Activated CD4-positive, alpha-beta T cell treated with anti-CD3 and anti-CD28 coated beads, Interleukin-2, amount 50 U/mL, for 1 hour (primary cell): ENCODE measurements at places on chromosomes 1 and 21.

DNA sequence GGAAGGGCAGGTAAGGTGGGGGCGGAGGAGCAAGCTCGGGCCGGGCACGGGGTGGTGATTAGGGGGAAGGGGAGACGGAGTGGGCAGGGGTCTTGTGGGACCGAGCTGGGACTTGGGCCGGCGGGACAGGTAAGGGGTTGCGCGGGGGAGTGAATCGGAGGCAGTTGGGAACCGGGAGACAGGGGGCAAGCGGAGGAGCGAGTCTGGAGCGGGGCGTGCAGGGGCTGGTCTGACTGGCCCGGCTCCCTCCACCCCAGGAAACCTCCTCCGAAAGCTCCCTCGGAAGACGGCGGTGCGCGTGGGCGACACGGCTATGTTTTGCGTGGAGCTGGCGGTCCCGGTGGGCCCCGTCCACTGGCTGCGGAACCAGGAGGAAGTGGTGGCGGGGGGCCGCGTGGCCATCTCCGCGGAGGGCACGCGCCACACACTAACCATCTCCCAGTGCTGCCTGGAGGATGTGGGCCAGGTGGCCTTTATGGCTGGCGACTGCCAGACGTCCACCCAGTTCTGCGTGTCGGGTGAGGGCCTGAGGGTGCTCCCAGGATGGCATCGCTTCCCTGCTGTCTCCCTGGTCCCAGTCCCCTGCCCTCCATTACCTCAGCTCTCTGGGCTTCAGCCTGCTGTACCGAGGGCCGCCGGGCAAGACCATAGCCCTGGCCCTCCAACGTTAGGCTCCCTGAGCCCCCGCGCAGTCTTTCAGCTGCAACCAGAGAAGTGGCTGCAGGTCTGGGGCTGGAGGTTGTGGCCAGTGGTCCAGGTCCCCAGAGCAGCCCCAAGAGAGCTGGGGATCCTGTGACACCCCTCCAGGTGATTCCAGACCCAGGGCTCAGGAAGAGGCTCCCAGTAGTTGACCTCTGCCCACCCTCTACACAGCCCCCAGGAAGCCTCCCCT lies 6.3 kb downstream of the OBSCN start:
- DNase-seq = no peak

GRCh38 chr1:219317762-219318353 lies 144.2 kb downstream of the LYPLAL1 start:
- no peak for DNase-seq

- no peak for DNase-seq
Measured at GRCh38 chr21:17438635-17439034, 74.2 kb upstream of the CXADR start.

DNA sequence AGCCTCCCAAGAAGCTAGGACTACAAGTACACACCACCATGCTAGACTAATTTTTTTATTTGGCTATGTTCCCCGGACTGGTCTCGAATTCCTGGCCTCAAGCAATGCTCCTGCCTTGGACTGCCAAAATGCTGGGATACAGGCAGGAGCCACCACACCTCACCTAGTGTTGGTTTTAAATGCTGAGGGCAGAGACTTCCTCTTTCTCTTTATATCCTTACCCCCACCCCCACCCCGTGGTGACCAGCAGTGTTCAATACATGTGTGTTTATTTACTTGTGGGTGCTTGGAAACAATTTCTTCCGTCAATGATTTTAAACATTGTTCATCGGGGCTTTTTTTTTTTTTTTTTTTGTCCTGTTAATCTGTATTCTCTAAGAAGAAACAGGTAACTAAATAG lies 158.9 kb downstream of the ZBTB18 start:
- DNase-seq = no peak

- no peak for DNase-seq
Measured at GRCh38 chr1:61215119-61215518, 132.8 kb downstream of the NFIA start.

GRCh38 chr1:33171977-33172813 lies 9.6 kb downstream of the TRIM62 start:
- DNase-seq = no peak

DNA sequence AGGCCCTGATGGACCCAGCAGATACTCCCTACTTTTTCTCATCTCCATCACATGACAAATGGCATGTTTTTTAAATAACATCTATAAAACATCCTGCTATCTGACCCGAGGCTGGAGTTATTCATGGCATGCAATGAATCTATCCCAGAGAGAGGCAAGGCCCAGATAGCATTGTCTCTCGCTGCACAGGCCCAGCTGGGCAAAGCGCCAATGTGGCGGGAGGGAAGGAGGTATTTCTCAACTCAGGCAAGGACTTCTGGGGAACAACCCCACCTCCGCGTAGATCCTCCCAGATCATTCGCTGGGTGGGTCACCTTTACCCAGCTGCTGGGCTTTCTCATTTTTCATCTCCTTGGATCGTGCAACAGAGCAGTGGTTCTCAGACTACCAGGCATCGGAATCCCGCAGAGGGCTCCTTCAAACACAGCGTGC lies 59.8 kb downstream of the ERG start:
- no peak for DNase-seq

DNA sequence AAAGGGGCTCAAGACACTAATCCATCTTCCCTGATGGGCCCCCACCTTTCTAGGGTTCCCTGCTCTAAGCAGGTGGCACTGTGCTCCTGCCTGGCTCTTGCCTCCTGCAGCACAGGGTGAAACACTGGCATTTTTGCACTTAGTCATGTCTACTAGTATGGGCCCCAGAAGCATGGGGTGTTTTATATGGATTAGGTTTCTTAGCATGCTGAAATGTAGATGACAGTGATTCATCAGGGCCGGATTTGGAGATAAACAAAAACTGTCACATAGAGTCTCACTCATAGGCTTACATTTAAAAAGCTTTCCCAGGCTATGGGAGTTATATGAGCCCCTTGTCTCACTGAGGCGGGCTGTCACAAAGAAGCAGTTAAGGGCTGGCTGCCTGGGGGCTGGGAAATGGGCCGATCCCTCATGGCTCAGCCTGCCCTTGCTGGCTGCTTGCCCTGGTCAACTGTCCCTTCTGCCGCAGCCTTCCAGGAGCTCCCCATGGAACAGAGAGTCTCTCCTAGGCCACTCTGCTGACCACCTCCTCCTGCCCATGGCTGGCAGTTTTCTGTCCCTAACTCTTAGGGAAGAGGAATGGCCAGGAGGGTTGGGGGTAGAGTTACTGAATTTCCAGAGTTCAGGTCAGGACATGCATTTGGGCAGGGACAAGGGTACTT lies 6.5 kb downstream of the GALNT2 start:
- no peak for DNase-seq

DNA sequence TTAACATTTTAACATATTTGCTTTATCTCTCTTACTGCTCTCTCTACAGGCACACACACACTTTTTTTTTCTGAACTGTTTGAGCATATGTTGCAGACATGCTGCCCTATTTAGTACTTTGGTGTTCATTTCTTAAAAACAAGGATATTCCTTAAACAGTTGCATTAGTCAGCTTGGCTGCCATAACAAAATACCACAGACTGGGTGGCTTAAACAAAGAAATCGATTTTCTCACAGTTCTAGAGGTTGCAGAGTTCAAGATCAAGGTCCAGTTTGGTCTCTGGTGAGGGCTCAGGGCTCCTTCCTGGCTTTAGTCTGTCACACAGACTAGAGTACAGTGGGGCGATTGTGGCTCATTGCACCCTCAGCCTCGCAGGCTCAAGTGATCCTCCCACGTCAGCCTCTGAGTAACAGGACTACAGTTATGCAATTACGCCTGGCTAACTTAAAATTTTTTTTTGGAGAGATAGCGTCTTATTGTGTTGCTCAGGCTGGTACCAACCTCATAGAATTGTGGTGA lies 46.7 kb downstream of the RPRD2 start:
- DNase-seq = no peak

DNA sequence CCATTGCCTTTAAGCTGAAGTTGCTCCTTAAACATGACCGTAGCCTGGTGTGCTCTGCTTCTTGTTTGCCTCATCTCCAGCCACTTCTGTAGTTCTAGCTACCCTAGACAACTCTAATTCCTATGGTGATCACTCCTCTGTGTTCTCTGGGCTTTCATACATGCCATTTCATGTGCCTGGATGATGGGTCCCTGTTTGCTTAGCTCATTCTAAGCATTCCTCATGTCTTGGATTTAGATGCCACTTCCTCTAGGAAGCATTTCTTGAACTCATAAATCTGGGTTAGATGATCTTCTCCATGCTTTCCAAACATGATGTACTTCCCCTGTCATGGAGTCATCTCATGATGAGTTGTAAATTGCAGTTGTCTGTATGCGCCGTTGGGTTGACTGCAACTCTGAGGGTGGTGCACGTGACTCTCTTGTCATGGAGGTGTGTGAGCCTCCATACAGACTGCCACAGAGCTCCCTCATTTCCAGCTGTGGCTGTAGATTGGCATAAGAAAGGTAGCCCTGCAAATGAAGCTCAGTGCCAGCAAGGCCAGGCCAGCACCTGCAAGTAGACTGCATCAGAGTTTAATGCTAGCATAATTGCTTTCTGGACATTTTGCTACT lies 77.2 kb downstream of the LAMC1 start:
- DNase-seq = no peak

- DNase-seq = no peak
Measured at GRCh38 chr1:94792473-94793295, 27.5 kb upstream of the SLC44A3 start.

DNA sequence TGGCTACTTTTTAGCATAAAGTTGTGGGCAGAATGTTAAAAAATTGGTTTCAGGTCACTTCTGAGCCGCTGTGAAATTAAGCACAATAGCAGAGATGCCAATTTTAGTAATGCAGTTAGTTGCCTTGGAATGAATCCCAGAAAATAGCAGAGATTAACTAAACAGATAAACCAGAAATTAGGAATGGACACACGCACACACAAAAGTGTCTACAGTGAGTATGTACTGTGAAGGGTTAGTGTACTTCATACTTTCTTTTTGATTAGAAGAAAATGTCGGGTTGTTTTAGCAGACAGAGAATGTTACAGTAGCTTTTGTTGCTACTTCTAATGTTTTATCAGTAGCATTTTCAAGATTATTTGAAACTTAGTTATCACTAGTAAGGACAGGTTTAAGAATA lies 106.7 kb downstream of the LEPR start:
- no peak for DNase-seq

DNA sequence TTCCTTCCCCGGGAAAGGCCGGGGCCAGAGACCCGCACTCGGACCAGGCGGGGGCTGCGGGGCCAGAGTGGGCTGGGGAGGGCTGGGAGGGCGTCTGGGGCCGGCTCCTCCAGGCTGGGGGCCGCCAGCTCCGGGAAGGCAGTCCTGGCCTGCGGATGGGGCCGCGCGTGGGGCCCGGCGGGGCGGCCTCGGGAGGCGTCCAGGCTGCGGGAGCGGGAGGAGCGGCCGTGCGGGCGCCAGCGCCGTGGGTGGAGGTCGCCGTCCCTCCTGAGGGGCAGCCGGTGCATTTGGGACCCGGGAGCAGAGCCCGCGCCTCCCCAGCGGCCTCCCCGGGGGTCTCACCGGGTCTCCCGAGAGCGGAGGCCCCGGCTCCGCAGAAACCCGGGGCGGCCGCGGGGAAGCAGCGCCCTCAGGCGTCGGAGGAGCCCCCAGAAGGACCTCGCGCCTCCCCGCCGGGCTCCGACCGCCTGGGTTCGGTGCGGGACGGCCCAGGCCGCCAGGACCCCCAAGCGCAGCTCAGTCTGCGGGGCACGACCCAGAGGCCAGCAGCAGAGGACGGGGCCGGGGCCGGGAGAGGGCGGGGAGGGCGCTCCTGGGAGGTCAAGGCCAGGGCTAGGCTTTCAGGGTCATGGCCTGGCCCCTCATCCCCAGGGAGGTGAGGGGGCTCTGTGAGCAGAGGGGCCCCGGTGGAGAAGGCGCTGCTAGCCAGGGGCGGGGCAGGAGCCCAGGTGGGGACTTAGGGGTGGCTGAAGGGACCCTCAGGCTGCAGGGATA lies 7.2 kb upstream of the SLX9 start:
- DNase-seq = peak; percentile 72
